Suppressor macrophage (primary cell): ENCODE measurements at places on chromosomes 16 and 17.

GRCh38 chr16:12614662-12615278 is 188.9 kb downstream of the CPPED1 start:
- DNase-seq = no peak

- DNase-seq = no peak
Measured at GRCh38 chr17:64443086-64443760, 5.7 kb upstream of the MILR1 start.

- DNase-seq = peak; percentile 84
Measured at GRCh38 chr16:27314161-27314723, 468 bp downstream of the IL4R start.

- DNase-seq = no peak
Measured at GRCh38 chr16:54687043-54687899, 243.4 kb upstream of the IRX5 start.

DNA sequence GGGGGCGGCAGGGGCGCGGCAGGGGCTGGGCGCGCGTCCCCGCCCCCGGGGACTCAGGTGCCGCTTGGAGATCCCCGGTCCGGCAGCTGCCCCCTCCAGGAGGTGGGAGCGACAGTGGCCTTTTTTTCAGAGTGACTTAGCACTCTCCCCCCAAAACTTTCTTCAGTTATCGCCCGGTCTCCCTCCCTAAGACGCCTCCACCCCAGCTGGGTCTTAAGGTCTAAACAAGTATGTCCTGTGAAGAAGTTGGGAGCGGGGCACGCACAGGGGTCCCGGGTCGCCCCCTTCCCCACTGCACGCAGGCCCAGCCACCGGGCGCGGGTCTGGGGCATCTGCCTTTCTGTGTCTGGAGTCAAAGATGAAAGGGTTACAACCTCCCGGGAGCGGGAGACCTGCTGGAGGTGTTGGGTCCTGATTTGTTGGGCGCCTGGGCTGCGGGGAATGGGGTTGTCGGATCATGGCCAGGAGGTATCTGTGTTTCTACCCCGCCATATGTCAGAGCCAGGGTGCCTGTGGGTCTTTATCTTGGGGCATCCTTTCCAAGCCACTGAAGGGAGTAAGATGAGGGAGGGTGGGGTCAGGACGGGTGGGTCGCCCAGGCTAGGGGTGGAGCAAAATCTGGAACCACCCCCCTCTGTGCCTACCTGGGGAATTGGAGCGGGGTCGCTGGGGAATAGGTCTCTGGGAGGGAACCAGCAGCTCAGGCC is 757 bp downstream of the FMNL1 start:
- DNase-seq = peak; percentile 27
